PC-3 (cell line): ENCODE measurements at places on chromosomes 1 and 21. TPM values are rescaled to one million over a fixed set of nuclear protein-coding genes. Genes with fewer than 3 reads are reported as not detected.
A peak's percentile ranks its signal among the peaks of the same experiment; 100 is the strongest.

DNA sequence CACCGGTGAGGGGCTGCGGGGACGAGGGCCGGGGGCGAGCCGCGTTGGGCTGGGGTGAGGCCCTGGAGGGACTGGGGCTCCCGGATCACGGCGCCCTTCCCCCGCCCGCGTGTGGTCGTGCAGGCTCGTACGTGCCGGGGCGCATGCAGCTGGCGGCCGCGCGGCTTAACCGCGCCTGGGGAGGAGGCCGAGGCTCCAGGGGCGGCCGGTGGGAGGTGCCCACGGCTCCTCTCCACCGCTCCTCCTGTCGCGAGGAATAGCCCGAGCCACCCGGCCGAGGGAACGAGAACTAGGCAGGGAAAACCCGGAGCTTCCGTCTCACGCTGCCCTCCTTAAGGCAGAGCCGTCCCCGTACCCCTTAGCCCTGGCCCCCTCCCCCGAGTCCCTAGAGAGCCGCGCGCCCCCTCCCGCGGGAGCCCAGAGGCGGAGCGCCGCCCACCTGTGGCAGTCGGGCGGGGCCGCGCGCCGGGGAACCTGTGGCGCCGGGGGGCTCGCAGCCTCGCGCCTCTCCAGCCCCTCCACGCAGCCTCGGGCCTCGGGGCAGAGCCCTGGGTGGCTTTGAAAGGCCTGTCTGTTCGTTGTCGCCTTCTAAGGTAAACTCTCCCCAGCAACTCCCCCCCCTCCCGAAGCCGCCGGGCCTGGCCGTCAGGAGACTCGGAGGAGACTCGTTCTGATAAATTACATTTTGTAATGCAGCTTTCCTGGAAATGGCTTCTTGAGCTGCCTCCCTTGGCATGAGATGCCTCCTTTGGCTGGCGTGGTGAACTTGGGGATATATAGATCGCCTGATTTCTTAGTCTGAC is 746 bp downstream of the AK4 start:
- H3K27me3 ChIP-seq = no peaks in the 10 kb centered on the region
- peaks cover 15% of the 10 kb centered on the region; the same call in 1 of the 2 replicates for H3K4me1 ChIP-seq
- H3K27ac ChIP-seq = no peak overlapping the region

DNA sequence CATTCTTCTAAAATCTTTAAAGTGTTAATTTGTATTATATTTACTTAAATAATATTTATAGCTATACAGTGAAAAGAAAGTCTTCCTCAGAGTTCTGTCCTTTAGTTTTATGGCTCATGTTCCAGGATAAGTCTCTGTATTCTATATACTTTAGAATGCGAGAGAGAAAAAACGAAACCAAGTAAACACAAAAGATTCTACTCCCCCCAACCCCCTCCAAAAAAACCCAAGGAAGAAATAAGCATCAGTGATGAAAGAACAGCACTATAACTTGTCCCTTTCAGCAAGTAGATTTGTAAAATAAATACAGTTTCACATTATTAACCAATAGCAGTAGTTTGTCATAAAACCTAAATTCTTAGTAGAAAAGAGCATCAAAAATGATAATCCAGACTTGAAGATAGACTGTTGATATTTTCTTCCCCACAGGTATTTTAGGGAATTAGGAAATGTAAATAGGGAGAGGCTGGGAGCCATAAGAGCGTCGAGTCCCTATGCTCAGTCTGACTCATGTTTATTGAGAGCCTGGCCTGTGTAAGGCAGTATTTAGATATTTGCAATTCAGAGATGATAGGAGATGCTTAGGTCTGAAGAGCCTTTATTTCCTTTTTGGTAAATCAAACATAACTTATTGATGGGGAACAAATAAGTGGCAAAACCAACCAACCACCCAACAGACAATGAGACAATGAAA is 35.5 kb downstream of the CDC14A start:
- no peak for DNase-seq
- no peak overlapping the region for H3K4me3 ChIP-seq
- H3K4me1 ChIP-seq = no peaks in the 10 kb centered on the region
- H3K27ac ChIP-seq = no peak overlapping the region

DNA sequence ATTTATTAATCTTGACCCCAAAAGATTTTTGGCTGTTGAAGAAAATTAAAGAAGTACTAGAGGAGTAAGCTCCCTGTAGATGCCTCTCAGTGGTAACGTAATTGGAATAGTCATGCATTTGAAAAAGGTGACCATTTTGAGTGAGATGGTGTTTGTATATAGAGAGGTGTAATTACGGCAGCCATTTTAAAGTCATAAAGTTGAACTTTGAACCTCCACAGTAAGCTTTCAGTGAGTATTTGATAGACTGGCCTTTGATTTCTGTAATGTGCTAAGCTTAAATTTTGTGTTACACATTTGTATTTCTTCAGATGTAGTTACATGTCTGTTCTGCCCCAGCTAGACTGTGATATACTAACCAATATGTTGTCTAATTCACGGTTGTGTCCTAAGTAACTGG is 21.5 kb upstream of the TMCO2 start:
- no peak overlapping the region for H3K27ac ChIP-seq
- no peaks in the 10 kb centered on the region for H3K4me1 ChIP-seq
- H3K4me3 ChIP-seq = no peak overlapping the region
- no peak for DNase-seq
- peaks cover 10% of the 10 kb centered on the region; the same call in 1 of the 2 replicates for H3K36me3 ChIP-seq

DNA sequence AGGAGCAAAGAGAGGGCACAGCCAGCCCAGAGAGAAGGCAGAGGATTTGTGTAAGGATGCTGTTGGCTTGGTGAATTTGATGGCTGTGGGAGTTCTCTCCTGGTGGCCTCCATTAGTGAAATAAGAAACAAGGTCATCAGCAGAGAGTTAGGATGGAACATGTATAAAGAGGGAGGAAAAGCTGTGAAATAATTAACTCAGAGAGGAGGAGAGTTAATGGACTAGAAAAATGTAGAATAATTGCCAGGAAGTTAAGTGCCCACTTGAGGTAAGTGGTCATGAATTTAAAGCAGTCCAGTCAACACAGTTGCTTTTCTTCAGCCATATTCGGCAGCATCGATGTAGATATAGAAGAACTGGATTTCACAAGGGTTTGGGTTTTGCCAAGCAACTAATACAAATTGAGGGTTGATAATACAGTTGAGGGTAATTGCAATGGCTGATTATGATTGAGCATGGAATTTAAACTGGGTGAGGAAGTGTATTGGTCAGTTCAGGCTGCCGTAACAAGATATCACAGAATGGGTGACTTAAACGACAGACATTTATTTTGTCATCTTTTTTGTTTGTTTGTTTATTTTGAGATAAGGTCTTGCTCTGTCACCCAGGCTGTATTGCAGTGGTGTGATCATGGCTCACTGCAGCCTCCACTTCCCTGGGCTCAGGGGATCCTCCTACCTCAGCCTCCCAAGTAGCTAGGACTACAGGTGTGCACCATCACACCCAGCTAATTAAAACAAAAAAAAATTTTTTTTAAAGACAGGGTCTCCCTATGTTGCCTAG is 31.7 kb upstream of the KLF17 start:
- DNase-seq = no peak
- H3K36me3 ChIP-seq = no peaks in the 10 kb centered on the region
- no peaks in the 10 kb centered on the region for H3K27me3 ChIP-seq
- H3K4me3 ChIP-seq = no peak overlapping the region
- no peak overlapping the region for H3K27ac ChIP-seq
- peaks cover 14% of the 10 kb centered on the region for H3K4me1 ChIP-seq

DNA sequence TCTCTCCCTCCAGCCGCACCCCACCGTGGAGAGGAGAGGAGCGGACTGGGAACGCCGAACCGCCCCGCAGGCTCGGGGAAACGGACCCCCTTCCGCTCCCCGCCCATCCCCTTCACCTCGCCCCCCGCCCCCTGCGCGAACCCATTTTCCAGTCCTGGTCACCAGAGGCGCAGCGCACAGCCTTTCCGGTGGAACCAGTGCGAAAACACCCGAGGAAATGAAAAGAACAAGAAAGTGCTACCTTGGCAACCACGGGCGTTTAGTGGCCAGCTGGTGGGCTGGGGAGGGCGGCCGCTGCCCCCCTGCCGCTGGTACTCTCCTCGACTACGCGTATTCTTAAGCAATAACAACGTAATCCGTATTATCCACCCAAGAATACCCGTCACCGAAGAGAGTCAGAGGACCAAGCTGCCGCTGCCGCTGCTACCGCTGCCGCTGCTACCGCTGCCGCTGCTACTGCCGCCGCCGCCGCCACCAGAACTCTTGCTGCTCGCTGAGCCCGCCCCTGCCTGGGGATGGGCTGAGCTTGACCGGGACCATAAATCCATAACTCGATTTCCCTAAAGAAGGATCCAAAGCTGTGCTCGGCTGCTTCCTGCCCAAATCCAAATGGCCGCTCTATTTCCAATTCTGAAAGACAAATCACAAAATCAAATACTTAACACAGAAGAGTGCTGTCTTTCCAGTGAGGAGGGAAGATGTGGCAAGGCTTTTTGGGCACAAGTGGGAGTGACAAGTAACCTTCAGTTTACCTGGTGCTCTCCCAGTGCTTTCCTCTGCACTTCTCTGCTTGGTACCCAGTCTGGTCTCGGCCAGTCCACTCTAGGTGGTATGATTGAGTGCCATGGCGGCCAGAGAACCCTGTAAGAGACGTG is 125.2 kb upstream of the DPYD start:
- H3K36me3 ChIP-seq = 0 out of 2 replicates have a peak, but pooled peaks cover 3% of the 10 kb centered on the region
- H3K27me3 ChIP-seq = no peaks in the 10 kb centered on the region
- no peak overlapping the region for H3K4me3 ChIP-seq

GRCh38 chr21:32470206-32470605 is 57.7 kb downstream of the EVA1C start:
- no peak overlapping the region for H3K4me3 ChIP-seq
- H3K4me1 ChIP-seq = peaks cover 11% of the 10 kb centered on the region
- H3K27ac ChIP-seq = no peak overlapping the region
- H3K36me3 ChIP-seq = peaks cover under 1% of the 10 kb centered on the region; the same call in 1 of the 2 replicates
- no peaks in the 10 kb centered on the region for H3K27me3 ChIP-seq
- DNase-seq = no peak

SYT14 gene
- 3.5 and 5.2 TPM in 2 replicates for total RNA-seq

DNA sequence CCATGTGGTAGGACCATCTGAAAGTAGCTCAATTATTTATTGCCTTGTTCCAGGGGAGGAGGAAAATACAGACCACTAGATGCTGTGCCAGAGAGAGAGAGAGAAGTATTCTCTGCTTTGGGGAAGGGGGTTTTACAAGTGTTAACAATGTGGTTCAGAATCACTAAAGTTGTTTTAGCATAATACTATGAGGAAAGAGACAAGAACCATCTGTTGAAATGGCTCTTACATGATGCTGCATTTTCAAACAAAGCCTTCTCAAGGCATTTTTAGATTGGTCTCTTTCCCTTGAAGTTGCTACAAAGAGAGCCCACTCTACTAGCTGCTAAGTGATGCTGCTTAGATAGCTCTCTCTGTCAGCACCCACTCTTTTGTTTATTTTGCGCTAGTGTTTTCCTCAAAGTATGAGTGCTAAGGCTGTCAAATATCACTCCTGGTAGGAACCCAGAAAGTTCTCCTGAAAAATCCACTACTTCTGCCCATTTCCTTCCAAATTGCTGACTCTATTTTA is 255.1 kb downstream of the NFIA start:
- H3K36me3 ChIP-seq = no peaks in the 10 kb centered on the region
- H3K27ac ChIP-seq = peak overlapping the region; percentile 67
- H3K27me3 ChIP-seq = no peaks in the 10 kb centered on the region
- no peak for DNase-seq
- peaks cover 27% of the 10 kb centered on the region for H3K4me1 ChIP-seq
- H3K4me3 ChIP-seq = peak overlapping the region; percentile 66; the same call in 1 of the 2 replicates

GRCh38 chr1:201311356-201312011 is 28.2 kb downstream of the PKP1 start:
- H3K27me3 ChIP-seq = no peaks in the 10 kb centered on the region
- peak overlapping the region; percentile 89 for H3K27ac ChIP-seq
- H3K4me1 ChIP-seq = peaks cover 60% of the 10 kb centered on the region
- H3K4me3 ChIP-seq = peak overlapping the region; percentile 1; the same call in 1 of the 2 replicates

DNA sequence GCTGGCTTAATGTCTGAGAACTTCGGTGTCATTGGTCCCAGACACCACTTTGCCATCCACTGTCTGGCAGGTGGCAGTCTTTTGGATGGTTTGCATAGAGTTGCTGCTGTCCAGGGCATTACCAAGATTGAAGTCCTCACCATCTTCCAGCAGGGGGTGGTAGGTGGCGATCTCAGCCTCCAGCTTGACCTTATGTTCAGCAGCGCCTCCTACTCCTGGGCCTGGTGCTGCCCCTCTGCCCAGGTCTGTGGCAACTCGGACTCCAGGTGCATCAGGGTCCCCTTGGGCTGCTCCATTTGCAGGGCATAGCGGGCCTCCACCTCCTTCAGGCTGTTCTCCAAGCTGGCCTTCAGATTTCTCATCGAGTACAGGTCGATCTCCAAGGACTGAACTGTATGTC is 573.3 kb upstream of the NCAM2 start:
- no peaks in the 10 kb centered on the region for H3K4me1 ChIP-seq
- no peaks in the 10 kb centered on the region for H3K36me3 ChIP-seq
- DNase-seq = no peak
- no peak overlapping the region for H3K27ac ChIP-seq
- no peaks in the 10 kb centered on the region for H3K27me3 ChIP-seq
- no peak overlapping the region for H3K4me3 ChIP-seq

DNA sequence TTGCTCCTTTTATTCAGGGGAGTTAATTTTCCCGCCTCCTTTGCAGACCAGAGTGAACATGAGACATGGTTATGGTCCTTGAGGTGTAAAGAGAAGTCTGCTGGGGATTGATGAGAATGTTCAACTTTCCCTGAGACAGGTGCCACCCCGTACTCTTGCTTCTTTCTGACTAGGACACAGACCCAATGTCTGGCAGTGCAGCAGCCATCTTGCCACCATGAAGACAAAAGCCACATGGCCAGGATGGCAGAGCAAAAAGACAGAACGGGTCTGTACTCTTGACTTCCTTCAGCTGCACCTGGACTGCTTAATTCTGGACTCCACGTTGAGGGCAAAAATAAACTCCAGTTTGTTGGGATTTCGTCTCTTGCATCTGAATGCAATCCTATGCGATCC is 54.1 kb downstream of the KLHDC7A start:
- peaks cover 67% of the 10 kb centered on the region for H3K27me3 ChIP-seq
- DNase-seq = no peak
- no peak overlapping the region for H3K27ac ChIP-seq
- H3K4me1 ChIP-seq = no peaks in the 10 kb centered on the region
- no peaks in the 10 kb centered on the region for H3K36me3 ChIP-seq

GRCh38 chr1:228415853-228416216 is 826 bp downstream of the TRIM17 start:
- no peak overlapping the region for H3K4me3 ChIP-seq
- H3K27me3 ChIP-seq = no peaks in the 10 kb centered on the region
- H3K36me3 ChIP-seq = no peaks in the 10 kb centered on the region
- no peak overlapping the region for H3K27ac ChIP-seq
- H3K4me1 ChIP-seq = peaks cover 14% of the 10 kb centered on the region
- DNase-seq = no peak

MCL1 gene
- total RNA-seq = 285 and 376 TPM in 2 replicates

NES gene
- 58.2 and 70.0 TPM in 2 replicates for total RNA-seq

SDC3 gene
- total RNA-seq = 10.0 and 20.3 TPM in 2 replicates
